Stimulated activated CD4-positive, alpha-beta T cell treated with anti-CD3 and anti-CD28 coated beads, Interleukin-1b, Interleukin-23, amount 100 ng/mL, for 24 hours (primary cell): ENCODE measurements at places on chromosomes 2 and 18.

GRCh38 chr2:132581991-132582738 is 87.8 kb downstream of the LYPD1 start:
- no peak for DNase-seq

GRCh38 chr2:133828913-133829312 is 260.6 kb upstream of the NCKAP5 start:
- no peak for DNase-seq

- no peak for DNase-seq
Observed at GRCh38 chr18:55398858-55399257, 189.1 kb downstream of the TCF4 start.

DNA sequence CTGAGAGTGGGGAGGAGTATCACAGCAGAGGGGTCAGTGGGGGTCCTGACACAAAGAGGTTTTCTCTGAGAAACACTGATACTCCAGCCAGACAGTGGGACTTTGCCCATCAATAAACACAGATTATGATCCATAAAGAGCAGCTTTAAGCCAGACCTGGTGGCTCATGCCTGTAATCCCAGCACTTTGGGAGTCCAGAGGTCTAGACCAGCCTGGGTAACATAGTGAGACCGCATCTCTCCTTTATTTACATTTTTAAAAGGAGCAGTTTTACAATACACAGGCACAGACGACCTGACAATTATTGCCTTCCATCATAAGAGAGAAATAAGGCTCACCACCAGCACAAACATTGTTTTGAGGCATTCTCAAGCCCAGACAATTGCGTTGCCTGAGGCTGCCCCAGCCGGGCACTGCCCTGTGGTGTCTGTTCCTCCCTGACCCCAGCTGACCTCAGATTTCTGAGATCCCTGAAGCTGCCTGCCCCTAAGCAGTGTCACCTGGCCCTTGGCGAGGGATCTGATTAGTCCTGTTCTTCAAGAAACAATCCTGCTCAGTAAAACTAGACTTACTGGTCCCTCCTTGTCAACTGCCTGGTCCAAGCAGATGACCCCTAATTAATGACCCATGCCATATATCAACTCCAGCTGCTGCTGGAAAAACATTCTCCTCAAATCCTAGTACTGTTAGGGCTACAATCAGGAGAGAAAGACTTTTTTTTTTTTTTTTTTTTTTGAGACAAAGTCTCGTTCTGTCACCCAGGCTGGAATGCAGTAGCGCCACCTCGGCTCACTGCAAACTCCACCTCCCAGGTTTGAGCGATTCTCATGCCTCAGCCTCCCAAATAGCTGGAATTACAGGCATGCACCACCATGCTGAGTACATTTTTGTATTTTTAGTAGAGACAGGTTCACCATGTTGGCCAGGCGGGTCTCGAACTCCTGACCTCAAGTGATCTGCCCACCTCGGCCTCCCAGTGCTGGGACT is 59.4 kb upstream of the SOS1 start:
- DNase-seq, result no peak
